ENCODE measurements at places on chromosomes 3 and 15. TPM values are rescaled to one million over a fixed set of nuclear protein-coding genes. Genes with fewer than 3 reads are reported as not detected.

The ECE2 gene
- polyA plus RNA-seq: not detected

The STRIT1 gene
- polyA plus RNA-seq: not detected

The GPR62 gene
- not detected for polyA plus RNA-seq

The TRPM1 gene
- not detected for polyA plus RNA-seq

The SLC38A3 gene
- polyA plus RNA-seq: 247 TPM

The SRPRB gene
- polyA plus RNA-seq: 41.0 TPM

The AP3B2 gene
- polyA plus RNA-seq: not detected

The SLC12A1 gene
- polyA plus RNA-seq: not detected

The ABI3BP gene
- not detected for polyA plus RNA-seq

The STXBP5L gene
- polyA plus RNA-seq: not detected

The RHCG gene
- polyA plus RNA-seq: not detected

GRCh38 chr15:66108483-66109265 is 144.9 kb downstream of the MEGF11 start:
- DNase-seq: no peak

GRCh38 chr3:36362973-36363372 is 17.3 kb upstream of the STAC start:
- peak; percentile 70 for DNase-seq

DNA sequence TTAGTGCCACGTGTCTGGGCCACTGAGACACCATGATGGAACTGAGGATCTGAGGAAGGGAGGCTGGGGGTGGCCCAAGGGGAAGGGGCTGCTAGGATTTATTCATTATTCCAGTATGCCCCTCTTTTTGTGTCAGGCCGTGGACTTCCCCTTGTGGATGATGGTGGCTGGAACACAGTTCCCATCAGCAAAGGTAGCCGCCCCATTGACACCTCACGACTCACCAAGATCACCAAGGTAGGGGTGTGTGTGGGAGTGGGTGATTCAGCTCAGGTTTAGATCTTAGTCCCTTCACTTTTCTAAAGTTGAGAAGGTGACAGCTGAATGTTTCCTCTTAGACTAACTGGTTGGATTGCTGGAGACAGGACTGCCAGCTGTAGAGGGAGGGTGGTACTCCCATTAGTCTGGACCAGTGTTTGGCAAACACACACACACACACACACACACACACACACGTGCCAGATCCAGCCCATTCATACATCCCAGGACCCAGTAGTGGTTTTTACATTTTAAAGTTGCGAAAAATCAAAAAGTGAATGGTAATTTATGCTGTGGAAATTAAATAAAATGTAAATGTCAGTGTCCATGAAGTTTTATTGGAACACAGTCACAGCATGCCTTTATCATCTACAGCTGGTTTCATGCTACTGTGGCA is 11.4 kb downstream of the EIF4G1 start:
- no peak for DNase-seq

- no peak for DNase-seq
Observed at GRCh38 chr3:50232303-50232702, 3.7 kb upstream of the GNAI2 start.

DNA sequence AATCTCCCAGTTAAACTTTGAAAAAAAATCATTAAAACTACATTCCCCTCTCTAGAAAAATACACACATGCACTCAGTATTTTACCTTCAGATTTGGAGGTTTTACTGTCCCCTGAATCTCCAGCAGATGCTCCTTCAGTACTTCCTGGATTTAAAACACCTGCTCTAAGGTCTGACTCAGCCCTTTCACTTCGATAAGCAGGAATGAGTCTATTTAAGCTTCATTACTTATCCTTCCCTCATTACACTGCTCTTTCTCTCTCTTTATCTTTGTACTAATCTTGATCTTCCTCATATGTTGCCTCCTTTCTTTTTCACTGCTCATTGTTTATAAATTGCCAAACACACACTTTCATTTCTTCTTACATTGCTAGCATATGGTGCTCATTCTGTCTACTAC is 443.9 kb downstream of the DIPK2A start:
- DNase-seq: no peak

- DNase-seq: no peak
Observed at GRCh38 chr15:51267051-51267702, 71.2 kb downstream of the CYP19A1 start.

DNA sequence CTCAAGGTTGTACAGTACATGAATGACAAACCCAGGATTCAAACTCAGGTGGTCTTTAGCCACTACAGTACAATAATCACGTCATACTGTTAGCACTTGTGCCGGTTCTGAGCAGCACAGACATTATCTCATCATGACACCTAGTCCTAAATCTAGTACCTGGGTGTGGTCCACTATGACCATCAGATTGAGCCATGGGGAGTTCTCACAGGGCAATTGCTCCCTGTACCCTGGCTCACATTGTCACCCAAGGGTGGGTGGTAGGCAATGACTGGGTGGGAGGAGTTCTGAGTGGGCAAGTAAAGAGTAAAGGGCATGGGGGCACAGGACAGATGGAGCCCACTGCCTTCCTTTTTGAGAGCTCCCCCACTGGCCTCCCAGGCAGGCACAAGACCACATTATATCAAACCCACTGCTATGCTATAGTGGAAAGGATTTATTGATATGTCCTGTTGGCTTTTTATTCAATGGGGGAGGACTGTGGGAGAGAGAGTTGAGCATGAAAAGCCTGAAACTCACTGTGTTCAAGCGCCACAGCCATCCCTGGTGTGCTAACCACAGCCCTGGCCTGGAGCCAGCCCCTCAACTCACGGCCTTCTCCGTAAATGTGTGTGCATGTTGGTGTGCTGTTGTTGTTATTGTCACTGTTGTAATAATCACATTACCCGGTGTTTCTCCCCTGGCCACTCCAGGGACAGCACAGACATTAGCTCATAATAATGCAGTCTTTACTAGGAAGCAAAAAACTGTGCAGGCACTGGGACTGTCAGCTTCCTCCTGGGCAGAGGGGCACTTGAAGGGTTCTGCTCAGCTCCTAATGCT is 27.3 kb downstream of the ADCY5 start:
- DNase-seq: no peak

DNA sequence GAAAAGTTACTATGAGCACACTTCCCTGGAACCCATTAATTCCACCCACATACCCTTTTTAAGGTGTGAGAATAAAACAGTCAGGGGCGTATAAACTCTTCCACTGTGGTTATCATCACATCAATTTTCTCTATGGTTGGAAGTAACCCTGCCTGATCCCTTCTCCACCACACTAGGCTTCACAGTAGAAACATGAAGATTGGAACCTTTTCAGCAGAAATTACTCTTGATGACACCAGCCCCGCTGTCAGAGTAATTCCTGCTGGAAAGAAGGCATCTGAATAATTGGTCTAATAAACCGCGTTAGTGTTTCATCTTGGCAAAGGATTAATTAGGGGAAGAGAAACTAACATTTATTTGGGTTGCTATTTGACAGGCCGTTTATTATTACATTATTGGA is 278.4 kb downstream of the MFSD1 start:
- DNase-seq: no peak

- no peak for DNase-seq
Observed at GRCh38 chr15:71079208-71080044, 35.8 kb upstream of the THSD4 start.

DNA sequence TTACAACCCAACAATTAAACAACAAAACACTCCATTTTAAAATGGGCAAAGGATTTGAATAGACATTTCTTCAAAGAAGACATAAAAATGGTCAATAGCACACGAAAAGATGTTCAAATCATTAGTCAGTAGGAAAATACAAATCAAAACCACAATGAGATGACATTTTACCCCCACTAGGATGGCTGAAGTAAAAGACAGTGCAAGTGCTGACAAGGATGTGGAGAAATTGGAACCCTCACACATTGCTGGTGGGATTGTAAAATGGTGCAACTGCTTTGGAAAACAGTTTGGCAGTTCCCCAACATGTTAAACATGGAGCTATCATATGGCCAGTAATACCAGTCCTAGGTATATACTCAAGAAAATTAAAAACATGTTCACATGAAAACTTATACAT is 11.6 kb downstream of the GALNT15 start:
- DNase-seq: no peak

- no peak for DNase-seq
Observed at GRCh38 chr3:128187495-128187894, 34.2 kb downstream of the EEFSEC start.

- no peak for DNase-seq
Observed at GRCh38 chr3:65901226-65901625, 137.5 kb downstream of the MAGI1 start.

- no peak for DNase-seq
Observed at GRCh38 chr3:15181963-15182362, 24.1 kb upstream of the CAPN7 start.

DNA sequence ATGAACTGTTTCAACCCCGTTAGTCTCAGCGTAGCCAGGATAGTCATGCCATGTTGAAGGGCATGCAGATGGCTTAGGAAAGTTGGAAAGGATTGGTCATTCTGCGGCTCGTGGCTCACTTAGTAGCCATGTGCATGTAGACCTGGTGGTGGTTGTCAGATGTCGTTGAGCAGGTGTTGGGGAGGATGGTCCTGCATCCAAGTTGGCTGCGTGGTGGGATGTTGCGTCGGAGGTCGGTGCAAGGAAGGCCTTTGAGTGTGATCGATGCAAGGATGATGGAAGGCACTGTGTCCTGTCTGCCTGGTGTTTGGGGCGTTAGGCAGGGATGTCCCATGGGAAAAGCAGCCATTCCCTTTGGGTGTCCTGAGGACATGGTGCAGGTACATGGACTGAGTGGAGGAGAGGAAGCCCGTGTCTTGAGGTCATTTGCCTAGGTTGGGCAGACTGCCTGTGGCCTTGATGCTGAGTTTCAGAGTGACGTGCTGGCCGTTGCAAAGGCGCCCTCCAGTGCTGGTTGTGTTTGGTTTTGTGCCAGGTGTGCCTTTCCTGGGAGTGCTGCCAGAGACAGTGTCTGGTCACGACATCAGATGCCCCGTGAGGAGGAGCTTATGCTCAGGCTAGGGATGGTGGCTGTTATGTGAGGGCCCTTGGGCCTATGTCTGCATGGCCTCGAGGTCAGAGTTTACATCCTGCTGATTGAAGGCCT is 103.4 kb downstream of the SNRPN start:
- DNase-seq: no peak

GRCh38 chr3:182370949-182371348 is 422.4 kb upstream of the ATP11B start:
- no peak for DNase-seq

DNA sequence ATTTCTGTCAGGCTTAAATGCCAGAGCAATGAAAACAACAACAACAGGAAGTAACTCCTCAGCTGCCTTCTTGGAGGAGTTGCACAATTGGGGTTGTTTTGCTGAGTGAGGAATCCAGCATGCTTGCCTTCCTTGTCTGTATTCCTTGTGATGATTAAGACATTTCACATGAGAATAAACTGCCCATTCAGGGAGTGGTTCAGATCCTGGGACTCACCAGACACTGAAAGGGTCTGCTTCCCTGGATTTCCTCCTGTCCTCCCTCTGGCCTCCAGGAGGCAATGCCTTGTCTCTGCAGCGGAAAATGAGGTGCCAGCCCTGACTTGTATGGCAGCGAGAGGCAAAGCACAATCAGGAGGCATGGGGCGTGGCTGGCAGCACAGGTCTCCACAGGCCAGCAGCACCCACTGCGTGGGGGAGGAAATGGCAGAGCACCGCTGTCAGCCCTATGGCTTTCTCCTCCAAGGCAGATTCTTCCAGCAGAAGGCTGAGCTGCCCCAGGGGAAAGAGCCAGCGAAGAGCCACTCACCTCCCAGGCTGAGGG is 41.5 kb downstream of the RBP2 start:
- DNase-seq: no peak

DNA sequence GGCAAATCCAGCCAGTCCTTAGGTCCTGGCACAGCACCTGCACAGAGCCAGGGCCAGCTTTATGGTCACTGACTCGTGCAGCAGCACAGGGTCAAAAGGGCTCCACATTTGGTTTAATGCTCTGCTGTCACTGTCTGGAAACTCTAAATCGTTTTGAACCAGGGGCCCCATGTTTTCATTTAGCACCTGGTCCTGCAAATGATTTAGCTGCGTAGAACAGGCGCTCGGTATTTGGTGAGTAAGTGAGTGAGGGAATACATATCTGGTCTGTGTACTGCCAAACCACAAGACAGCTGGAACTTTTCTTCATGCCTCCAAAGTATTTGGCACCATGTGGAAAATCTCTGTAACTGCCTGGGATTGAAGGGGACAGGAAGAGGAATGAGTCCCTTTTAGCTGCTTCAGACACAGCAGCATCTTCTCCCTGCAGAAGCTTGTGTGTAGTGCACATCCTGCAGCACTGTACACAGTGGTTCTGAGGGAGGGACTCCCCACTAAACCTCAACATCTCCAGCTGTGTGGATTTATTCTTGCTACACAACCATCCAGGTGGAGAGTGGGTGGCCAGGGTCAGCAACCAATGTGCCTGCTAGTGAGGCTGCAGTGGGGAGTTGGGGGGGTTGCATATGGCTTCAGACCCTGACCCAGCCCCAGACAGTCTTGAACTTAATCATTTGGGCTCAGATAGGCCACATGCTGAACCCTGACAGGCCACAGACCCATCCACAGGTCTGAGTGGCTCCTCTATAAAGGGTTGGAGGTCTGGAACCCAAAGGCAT is 1.1 kb downstream of the SH2D7 start:
- no peak for DNase-seq

DNA sequence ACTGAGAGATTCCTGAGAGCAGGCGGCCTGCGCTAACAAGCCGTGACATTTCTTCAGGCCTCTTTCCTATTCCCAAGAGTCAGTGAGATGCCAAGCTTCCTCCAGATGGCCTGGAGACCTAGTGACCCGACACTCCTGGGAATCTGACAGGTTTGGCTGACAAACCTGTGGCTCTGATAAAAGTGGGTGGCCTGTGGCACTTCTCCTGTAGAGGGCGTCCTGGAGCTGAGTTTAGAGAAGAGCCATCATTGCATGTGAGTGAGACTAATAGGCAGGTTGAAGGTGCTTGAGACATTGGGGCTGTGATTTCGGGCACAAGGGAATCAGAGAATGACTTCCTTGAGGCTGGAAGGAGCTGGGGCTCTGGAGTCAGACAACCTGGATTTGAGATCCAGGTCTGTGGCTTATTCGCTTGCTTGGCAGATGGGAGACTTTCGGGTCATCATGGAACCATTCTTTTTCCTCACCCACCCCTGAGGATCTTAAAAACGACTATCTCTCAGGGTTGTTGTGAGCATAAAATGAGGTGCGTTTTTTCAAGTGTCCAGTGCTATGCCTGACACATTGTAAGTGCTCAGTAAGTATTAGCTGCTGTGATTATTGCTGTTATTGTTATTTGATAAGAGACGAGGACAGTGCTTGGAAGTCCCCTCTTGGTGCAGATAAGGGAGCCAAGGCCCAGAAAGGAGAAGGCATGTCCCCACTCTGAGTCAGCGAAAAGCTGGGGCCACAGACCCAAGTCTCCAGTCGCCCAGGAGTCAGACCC is 77.2 kb downstream of the SCN10A start:
- peak; percentile 27 for DNase-seq

- DNase-seq: no peak
Observed at GRCh38 chr15:82968066-82968465, 15.5 kb upstream of the HOMER2 start.

- no peak for DNase-seq
Observed at GRCh38 chr3:160765211-160765610, 9.2 kb downstream of the PPM1L start.

- peak; percentile 42 for DNase-seq
Observed at GRCh38 chr15:73908030-73908821, 18.0 kb upstream of the LOXL1 start.

Measured in HepG2 (cell line).